ENCODE measurements at places on chromosomes 16 and 17.

GRCh38 chr17:5897275-5897911, 172.8 kb upstream of the WSCD1 start:
- DNase-seq = no peak

DNA sequence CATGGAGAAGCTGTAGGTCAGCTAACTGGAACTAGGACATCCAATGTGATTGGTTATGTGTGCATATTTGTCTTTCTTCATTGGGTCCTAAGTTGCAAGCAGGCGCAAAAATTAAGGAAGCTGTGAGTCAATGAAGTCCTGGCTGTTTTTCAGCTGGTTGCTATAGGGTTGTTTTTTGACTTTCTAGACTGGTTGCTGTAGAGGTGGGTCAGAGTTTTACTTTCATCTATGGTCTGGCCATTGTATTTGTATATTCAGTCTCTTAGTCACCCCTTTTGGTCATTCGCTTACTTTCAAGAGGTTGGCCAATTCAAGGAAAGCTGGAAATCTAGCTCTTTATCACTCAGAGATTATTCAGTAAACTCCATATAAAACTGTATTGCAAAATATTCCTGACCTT, 62.0 kb upstream of the AMZ2 start:
- DNase-seq = peak; percentile 17

DNA sequence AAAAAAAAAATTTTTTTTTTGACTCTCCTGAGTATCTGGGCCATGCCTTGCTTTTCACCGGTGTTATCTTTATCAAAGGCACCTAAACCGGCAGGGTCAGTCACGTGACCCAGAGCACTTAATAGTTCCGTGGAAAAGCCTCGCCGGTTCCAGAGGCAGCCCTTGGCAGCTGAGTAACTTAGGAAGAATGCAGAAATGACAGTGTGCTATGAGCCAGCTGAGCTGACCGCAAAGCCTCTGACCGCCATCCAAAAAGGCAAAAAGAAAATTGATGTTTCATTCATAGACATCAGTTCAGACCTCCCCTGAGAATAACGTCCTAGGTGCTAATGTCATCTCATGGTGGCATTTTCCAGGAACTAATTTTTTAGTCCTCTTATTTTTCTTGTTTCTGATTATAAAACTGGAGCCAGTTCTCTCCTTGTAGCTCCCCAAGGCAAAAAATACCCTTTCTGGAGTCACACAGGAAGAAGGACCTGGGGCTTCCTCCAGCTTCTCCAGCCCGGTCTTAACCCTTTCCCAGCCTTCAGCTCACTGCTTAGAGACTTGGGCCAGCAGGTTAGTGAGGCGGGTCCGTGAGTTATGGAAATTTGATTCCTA, 122.6 kb downstream of the SOCS1 start:
- DNase-seq = peak; percentile 96

GRCh38 chr17:2138761-2139160, 83.9 kb downstream of the HIC1 start:
- DNase-seq = no peak

DNA sequence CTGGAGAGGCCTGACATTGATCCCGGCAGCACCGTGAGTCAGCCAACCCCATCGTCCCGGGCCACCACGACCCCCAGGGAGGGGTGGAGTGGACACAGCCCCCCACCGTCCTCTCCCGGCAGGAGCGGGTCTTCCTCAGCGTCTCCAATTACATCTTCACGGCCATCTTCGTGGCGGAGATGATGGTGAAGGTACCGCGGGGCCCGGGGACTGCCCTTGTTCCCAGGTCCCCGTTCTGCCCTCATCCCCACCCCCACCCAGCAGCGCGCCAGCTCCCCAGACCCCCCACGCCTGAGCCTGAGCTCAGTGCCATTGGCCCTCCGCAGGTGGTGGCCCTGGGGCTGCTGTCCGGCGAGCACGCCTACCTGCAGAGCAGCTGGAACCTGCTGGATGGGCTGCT, 14.6 kb downstream of the TPSG1 start:
- DNase-seq = no peak

Data from IMR-90 (cell line).